ENCODE measurements at places on chromosomes 11 and 22.

GRCh38 chr11:112993808-112994207 lies 32.6 kb downstream of the NCAM1 start:
- no peak for DNase-seq

GRCh38 chr11:111921541-111922230 lies 3.0 kb downstream of the C11orf52 start:
- no peak for DNase-seq

GRCh38 chr11:78217650-78218541 lies 29.2 kb downstream of the USP35 start:
- no peak for DNase-seq

- no peak for DNase-seq
Measured at GRCh38 chr11:119791701-119792151, 62.7 kb upstream of the NECTIN1 start.

GRCh38 chr11:62726156-62726914 lies 922 bp downstream of the HNRNPUL2 start:
- DNase-seq: no peak

GRCh38 chr22:44037519-44038375 lies 13.6 kb downstream of the PARVB start:
- peak; percentile 72 for DNase-seq

DNA sequence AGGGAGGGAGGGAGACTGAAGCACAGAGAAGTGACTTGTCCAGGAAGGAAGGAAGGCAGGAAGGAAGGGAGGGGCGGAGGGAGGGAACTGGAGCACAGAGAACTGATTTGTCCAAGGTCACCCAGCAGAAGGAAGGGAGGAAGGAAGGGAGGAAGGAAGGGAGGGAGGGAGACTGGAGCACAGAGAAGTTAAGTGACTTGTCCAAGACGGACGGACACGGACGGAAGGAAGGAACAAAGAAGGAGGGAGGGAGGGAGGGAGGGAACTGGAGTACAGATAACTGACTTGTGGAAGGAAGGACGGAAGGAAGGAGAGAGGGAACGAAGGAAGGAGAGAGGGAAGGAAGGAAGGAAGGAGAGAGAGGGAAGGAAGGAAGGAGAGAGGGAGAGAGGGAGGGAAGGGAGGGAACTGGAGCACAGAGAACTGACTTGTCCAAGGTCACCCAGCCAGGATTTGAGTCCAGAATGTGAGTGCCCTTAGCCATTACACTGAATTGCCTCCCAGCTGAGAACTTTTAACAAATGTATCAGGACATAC lies 1.5 kb downstream of the SLC35F2 start:
- no peak for DNase-seq

DNA sequence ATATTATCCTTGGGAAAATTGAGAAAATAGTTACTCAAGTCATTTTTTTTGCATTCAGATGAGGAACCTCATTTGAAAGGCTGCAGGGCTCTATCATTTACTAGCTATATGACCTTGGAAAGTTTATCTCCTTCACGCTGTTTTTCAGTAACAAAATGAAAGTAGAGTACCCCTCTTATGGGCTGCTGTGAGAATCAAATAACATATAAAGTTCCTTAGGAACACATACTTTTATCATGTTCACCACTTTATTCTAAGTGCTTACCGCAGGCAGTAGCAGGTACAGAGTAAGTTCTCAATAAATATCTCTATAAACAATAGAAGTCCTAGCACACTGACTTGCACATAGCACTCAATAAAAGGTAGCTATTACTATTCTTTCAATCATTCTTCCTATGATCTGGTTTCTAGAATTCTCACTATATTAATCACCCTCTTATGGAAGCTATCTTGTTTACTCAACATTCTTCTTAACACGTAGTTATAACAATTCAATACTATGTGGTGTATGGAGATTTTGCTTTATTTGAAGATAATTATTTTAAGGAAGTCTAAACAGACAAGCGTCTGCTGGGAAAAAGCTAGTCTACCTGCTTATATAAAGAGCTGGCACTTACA lies 1.9 kb downstream of the C11orf71 start:
- no peak for DNase-seq

- DNase-seq: no peak
Measured at GRCh38 chr22:39129746-39130145, 22.7 kb downstream of the CBX7 start.

DNA sequence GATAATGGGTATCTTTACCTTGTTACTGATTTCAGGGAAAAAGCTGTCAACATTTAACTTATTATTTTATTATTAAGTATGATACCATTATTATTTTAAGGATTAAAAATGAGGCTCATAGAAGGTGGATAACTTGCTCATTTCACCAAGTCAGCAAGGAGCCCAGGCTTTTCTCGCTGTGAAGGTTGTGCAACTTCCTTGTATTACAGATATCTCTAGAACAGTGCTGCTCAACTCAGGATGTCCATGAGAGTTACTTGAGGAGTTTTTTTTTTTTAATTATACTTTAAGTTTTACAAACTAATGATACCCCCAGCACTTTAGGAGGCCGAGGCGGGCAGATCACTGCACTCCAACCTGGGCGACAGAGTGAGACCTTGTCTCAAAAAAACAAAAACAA lies 98.2 kb downstream of the INSC start:
- no peak for DNase-seq

DNA sequence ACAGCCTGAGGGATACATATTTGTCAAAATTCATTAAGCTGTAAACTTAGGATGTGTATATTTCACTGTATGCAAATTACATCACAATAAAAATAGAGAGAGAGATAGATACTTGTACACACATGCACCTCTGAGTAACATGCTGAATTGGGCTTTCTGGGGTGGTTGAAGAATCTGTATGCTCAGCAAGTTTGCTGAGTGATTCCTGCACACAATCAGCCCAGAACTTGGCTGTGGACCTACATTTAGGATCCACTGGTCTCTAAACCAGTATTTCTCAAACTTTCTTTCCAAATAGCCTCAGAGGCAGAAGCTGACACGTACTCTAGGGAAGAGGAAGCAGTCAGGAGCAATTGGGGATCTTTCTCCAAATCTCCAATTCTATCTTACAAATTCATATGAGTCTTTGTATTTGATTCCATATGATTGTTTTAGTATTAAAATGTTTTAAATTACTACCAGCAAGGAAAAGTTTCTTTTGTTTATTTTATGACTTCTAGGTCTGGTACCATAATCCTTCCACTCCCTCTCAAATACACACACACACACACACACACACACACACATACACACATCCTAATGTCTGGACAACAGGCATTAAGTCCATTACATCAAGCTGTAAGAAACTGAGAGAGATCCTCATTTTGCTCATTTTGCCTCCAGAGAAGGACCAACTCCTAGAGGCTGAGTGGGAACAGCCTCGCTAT lies 20.0 kb downstream of the SYT13 start:
- DNase-seq: no peak

DNA sequence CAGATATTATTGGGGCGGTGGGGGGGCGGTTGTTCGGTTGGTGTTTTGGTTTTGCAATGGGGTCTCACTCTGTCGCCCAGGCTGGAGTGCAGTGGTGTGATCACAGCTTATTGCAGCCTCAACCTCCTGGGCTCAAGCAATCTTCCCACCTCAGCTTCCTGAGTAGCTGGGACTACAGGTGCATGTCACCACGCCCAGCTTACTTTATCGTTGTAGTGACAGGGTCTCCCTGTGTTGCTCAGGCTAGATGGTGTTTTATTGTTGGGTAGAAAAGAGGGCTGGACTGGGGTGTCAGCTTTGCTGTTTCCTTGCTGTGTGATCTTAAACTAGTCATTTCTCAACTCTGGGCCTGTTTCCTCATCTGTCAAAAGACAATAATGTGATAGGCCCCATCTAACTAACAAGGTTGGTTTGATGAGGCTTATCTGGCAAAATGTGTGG lies 17.5 kb upstream of the MYH9 start:
- no peak for DNase-seq

GRCh38 chr11:80350541-80350940 lies 909.7 kb upstream of the TENM4 start:
- no peak for DNase-seq

GRCh38 chr11:2259897-2260451 lies 10.4 kb downstream of the ASCL2 start:
- no peak for DNase-seq

- no peak for DNase-seq
Measured at GRCh38 chr11:78649361-78650215, 74.9 kb upstream of the NARS2 start.

DNA sequence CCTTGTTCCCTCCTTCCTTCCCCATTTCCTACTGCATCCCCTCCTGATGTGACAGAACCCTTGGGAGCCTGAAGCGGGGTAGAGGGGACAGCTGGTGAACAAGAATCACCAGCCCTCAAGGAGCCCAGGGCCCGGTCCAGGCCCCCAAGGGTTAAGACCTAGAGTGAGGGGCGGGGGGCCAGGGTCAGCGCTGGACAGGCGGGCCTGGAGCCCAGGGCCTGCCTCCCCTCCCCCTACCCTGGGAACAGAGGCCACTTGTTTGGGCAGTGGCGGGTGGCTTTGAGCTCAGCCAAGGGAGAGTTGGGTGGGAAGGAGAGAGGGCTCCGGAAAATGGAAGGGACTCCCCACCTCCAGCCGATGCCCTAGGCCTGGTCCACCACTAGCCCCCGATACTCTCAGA lies 2.1 kb downstream of the ARAP1 start:
- no peak for DNase-seq

DNA sequence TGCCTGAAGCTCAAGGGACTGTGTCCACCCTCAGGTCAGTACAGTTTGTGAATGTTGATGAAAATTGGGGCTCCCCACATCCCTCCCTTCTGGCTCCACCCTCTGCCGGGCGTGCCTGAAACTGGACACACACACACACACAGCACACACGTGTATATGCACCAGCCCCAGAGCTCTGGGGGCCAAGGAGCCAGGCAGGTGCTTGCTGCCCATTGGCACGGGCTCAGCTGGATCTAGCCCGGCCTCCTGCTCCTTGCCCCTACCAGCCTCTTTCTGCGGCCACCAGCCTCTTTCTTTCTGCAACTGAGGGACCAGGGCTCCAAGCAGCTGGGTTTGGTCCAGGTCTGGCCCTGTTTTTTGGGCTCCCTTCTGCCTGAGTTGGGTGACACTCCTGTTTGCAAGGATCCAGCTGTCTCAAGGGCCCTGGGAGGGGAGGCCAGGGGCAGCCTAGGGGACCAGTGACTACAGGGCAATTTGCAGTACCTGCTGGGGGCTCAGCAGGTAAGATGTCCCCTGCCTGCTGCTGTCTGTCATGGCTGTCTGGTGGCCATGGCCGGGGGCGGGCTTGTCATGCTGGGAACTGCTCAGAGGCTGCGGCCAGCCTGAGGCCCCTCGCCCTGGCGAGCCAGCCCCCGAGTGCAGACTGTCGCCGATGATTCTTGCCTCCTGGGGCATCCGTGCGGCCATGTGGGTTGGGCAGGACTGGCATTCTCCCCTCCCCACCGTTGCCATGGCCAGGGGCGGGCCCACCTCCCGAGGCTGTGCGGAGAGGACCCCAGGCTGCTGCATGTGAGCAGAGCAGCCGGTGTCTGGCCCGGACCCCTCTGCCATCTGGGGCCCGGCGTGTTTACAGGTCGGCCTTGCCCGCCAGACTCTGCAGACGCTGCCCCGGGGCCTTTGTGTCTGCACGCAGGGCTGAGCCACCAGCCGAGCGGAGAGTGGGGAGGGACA lies 51.5 kb upstream of the PPARA start:
- DNase-seq: no peak

GRCh38 chr22:19971276-19972124 lies 29.9 kb upstream of the TXNRD2 start:
- no peak for DNase-seq

GRCh38 chr22:30305519-30305905 lies 16.2 kb upstream of the CASTOR1 start:
- DNase-seq: no peak

- no peak for DNase-seq
Measured at GRCh38 chr22:44181033-44181911, 547 bp downstream of the PARVG start.

GRCh38 chr11:93005239-93005638 lies 35.8 kb downstream of the MTNR1B start:
- no peak for DNase-seq

GRCh38 chr11:22879630-22880029 lies 19.4 kb upstream of the CCDC179 start:
- no peak for DNase-seq
